Jurkat, Clone E6-1 (cell line): ENCODE measurements at places on chromosomes 7 and 10.

DNA sequence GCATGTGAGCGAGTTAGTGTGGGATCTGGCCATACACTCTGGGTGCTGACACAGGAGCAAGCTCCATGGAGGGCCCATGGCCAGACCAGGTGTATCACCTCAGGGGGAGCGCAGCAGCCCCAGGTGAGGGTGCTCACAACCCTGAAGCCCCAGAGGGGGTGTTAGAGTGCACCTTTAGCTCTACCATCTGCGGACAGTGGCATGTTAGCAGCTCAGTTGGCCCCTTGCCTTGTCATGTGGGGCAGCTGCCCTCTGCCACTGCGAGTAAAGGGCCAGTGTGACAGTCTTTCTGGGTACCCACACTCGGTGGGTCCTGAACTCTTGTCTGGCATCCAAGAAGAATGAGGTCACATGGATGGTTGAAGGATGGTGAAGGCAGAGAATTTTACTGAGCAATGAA is 600.2 kb downstream of the SORCS3 start:
- DNase-seq = no peak

DNA sequence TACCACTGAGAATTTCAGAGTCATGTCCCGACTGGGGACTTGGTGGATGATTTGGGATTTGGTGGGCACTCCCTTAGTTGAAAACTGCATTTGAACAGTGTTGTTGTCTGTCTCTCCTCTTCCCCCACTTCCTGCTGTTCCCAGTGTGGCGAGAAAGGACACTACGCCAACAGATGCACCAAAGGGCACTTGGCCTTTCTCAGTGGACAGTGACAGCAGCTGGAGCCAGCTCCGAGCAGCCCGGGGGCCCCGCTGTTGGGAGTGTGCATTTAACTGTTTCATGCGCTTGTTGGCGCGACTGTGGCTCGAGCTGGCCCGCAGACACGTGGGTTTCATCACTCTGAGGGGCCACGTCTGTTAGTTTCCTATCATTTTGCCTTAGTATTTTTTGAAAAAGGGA is 9.7 kb downstream of the ATP5MF start:
- DNase-seq = no peak

GRCh38 chr7:585229-585711 is 65.6 kb upstream of the PDGFA start:
- no peak for DNase-seq

GRCh38 chr10:5559642-5560141 is 34.9 kb downstream of the CALML3 start:
- no peak for DNase-seq

DNA sequence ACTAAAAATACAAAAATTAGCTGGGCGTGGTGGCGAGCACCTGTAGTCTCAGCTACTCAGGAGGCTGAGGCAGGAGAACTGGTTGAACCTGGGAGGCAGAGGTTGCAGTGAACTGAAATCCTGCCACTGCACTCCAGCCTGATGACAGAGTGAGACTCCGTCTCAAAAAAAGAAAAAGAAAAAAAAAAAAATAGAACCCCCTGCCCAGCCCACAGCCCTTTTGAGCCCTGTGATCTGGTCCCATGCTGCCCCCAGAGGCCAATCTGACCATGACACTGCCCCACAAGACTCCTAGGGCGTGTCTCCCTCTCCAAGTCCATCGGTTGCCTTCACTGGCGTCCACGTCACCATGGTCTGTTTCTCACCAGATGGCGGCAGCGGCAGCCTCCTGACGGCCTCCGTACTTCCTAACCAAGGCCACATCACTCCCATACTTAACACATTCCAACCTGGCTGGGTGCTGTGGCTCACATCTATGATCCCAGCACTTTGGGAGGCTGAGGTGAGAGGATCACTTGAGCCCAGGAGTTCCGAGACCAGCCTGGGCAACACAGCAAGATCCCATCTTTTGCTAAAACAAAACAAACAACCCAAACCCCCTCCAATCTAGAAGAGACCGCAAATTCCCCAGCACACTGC is 18.0 kb downstream of the STX1A start:
- DNase-seq = no peak

GRCh38 chr7:17319164-17320101 is 21.0 kb downstream of the AHR start:
- DNase-seq = no peak

DNA sequence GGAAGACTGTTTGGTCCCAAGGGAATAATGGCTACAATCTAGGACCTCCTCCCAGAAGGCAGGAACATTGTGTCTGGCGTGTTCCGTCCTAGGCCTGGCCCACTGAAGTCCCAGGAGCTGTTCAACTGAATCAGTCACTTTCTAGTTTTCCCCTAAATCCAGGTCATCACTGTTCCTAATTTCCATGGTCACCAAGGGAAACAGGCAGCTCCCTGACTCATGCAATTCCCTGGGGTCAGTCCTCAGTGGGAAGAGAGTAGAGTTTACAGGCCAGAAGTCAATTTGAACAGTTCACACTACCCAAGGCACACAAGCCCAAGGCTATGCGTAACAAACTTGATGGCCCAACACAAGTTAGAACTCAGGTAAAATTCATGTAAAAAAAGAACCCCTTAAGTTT is 44.0 kb downstream of the CREB3L2 start:
- no peak for DNase-seq

DNA sequence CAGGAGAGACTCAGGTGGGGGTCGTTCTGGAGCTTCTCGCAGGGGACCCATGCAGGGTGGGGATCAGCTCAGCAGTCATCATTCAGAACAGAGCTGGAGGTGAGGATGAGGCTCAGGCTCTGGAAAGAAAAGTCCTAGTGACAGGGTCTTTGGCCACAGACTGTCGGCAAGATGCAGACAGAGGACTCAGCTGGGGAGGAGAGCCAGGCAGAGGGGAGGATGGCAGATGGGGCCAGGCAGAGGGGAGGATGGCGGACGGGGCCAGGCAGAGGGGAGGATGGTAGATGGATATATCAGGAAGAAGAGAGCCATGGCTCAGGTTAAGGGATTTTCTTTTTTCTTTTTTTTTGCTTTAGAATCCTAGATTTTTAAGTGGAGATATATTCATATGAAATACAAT is 7.7 kb upstream of the IL15RA start:
- DNase-seq = no peak

- no peak for DNase-seq
Measured at GRCh38 chr10:113064039-113064438, 114.0 kb downstream of the TCF7L2 start.

DNA sequence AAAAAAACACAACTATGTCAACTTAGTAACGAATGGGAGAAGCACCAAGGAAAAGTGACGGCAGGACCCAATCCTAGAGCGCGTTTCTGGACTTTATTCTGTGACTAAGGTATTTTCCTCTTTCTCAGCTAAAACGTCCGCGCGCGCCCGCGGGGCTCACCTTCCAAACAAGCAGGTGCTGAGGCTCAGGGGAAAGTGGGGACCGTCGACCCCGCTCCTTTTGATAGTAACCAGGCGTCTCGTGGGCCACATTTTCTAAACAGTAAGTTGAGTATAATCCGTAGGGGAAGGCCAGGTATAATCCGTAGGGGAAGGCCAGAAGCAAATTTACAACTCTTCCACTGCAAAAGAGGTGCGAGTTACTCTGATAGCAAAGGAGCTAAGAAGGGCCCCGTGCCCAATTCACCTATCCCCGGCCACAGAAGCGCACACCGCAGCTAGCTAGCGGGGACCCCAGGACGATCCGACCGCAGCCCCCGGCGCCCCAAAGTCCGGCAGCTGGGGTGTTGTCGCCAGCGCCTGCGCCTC is 743 bp downstream of the MKI67 start:
- DNase-seq = no peak

DNA sequence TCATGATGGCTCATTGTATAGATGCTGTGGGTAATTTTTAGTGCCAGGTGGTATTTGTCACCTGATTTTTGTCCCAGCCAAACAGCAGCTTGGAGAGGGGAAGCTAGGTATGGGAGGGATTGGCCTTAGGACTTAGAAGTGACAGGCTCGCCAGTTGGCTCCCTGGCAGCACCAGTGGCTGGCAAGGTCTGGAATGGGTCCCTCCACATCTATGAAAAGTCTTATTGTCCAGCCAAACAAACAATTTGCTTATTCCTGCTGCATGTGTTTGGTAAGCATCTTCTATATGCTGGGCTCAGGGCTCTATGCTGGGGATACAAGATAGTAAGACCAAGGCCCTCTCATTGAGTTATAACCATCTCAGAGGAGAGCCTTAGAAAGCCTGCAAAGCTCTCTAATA is 42.5 kb downstream of the SORCS3 start:
- no peak for DNase-seq

- no peak for DNase-seq
Measured at GRCh38 chr10:56836659-56837058, 475.6 kb upstream of the ZWINT start.

- DNase-seq = peak; percentile 58
Measured at GRCh38 chr10:69629897-69630650, at the start of gene FAM241B. FAM241B (plus strand) TSS chr10:69630247; CDS start chr10:69631744, 1,497 bp downstream.

- no peak for DNase-seq
Measured at GRCh38 chr10:46091828-46092523, 45.9 kb upstream of the MSMB start.

DNA sequence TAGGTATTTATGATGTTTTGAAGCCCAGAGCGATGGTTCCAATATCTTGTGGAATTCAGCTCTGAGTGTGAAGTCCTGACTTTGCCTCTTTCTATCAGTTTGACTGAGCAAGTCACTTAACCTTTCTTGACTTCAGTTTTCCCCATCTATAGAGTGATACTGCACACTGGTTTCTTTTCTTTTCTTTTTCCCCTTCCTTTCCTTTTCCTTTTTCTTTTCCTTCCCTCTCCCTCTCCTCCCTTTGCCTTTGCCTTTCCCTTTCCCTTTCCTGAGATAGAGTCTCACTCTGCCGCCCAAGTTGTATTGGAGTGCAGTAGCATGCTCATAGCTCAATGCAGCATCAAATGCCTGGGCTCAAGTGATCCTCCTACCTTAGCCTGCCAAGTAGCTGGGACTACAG is 20.6 kb downstream of the SGPL1 start:
- DNase-seq = no peak

GRCh38 chr10:103877861-103878260 is 22.5 kb upstream of the SH3PXD2A start:
- DNase-seq = no peak

- no peak for DNase-seq
Measured at GRCh38 chr7:113094517-113095249, 8.1 kb upstream of the GPR85 start.

- no peak for DNase-seq
Measured at GRCh38 chr7:90007001-90007654, 147.1 kb upstream of the STEAP1 start.

DNA sequence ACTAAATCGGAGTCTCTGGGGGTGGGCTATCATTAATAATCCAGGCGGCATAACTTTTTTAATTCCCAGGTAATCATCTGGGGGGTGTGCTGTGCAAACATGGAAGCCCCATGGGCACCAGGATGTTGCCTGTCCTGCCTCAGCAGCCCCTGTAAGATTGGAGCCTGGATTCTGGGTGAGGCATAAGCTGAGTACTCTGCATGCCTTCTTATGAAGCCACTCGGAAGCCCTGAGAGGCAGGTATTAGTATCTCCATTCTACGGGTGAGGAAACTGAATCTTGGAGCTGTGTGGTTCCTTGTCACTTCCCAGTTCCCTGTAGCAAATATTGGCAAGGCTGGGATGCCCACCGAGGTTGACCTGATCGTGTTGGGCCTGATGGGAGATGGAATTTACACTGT is 7.4 kb upstream of the OPN4 start:
- DNase-seq = no peak

- no peak for DNase-seq
Measured at GRCh38 chr7:110766864-110767263, 324.1 kb upstream of the LRRN3 start.

DNA sequence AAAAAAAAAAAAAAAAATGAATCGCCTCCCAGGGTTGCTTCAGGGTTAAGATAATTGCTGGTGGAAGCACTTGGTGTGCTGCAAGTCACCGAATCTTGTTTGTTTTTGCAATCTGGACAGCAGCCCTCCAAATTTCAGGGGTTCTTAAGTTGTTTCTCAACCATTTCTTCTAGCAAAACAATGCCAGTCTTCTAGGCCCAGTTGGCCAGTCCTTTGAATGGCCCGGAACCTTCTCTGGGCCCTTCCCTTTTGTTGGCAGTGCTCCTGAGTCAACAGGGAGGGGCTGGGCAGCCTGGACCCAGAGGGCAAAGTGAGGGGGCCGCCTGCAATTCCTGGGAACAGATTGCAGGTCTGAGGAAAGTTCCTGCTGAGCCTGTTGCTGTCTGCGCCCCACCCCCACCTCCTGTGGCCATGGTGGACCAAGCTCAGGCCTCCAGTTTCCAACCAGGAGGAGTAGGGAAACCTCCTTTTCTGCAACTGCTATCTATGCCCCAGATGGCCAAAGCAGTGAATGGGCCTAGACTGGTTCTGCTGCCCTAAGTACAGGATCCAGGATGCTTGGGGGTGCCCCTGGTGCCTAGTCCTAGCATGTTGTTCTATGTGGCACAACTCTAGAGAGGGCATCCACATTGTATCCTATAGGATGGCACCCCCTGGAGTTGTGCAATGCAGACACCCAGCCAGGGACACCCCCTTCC is 31.4 kb upstream of the PDCD4 start:
- DNase-seq = no peak

- DNase-seq = no peak
Measured at GRCh38 chr7:6241607-6241973, 30.8 kb downstream of the CYTH3 start.

DNA sequence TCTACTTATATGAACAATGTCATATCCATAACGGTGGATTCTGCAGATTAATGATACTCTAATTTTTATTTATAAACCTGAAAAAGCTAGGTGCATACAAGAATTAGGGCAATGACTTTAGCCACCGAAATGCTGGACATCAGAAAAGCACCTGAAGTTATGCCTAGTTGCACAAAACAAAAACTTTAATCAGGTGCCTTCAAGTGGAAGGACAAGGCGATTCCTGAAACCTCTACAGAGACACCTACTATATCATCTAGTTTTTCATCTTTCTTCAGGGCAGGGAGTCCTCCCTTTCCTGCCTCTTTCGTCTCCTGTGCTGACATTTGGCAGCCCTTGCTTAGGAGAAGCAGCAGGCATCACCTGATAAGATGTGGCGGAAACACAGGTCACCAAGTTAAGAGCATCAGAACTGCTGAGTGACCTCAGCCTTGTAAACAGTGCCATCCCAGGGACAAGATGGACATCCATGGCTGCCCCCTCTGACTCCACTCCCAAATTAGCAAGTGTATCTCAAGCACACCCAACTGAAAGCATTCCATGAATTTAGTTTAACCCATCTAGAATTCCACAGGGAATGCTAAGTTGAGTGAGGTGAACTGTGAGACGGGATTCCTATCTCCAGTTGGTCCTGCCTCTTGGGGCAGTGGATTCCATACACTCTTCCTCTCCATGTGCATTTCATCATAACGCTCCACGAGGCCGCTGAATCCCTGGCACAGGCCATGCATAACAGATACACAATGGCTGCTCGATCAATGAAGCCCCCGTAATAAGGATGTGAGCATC is 5.8 kb downstream of the ITPRIP start:
- no peak for DNase-seq

GRCh38 chr10:28587270-28587969 is 54.5 kb downstream of the WAC start:
- no peak for DNase-seq
